ENCODE measurements at places on chromosomes 3 and 15.

- no peak for DNase-seq
Observed at GRCh38 chr3:86245360-86245759, 745.6 kb downstream of the VGLL3 start.

- DNase-seq, result no peak
Observed at GRCh38 chr15:33778852-33779251, 189.4 kb upstream of the CHRM5 start.

- DNase-seq, result peak; percentile 26
Observed at GRCh38 chr3:115092220-115092791, 54.8 kb downstream of the ZBTB20 start.

GRCh38 chr3:81270603-81271379 is 490.7 kb downstream of the GBE1 start:
- DNase-seq, result no peak

DNA sequence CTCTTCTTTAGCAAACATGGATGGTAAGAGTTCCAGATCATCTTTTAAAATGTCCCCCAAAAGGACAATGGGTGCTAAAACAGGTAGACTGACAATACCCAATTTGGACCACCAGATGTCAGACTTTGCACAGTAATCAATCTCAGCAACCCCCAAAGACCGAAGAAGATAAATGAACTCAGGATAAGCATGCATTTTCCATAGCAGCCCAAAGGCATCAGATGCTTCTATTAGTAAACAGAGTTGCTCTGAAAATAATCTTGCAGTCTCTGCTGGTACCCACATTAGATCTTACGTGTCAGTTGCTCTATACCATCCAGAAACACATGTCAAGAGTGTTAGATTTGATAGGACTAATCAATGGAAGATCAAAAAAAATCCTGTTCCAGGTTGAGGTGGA is 20.6 kb downstream of the MYH15 start:
- DNase-seq, result peak; percentile 27

DNA sequence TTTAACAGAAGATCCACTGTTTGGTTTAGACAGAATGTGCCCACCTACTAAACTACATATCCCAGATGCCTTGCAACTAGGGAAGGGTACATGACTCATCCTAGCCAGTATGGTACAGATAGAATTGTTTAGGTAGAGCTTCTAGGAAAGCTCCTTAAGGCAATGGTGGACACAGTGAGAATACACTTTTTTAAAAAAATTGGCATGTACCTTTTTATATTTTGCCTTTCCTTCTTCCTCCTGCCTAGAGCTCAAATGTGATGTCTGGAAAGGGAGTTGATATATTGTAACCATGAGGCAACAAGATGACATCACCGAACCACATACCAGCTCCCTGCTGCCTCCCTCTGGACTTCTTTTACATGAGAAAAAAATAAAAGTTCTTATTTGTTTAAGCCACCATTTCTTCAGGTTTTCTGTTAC is 14.4 kb upstream of the C3orf80 start:
- DNase-seq, result no peak

GRCh38 chr3:125160606-125161371 is 51.8 kb downstream of the SLC12A8 start:
- DNase-seq, result no peak

GRCh38 chr3:36933540-36934296 is 11.1 kb downstream of the TRANK1 start:
- no peak for DNase-seq

DNA sequence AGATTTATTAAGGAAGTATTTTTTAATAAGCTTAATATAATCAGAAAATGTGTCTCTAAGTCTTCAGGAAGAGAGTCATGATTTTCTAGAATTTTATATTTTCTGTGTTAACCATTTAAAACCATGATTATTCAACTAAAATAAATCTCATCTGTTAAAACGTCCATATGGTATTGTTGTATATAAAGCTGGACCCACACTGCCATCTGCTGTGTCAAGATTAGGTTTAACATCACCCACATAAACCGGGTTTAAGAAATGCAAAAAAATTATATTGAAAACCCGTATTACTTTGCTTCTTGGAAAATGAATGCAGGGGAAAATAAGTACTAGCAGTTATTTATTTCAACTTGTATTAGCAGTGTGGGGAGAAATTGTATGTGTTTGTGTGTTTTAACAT is 9.5 kb upstream of the CCDC66 start:
- DNase-seq, result no peak

- DNase-seq, result no peak
Observed at GRCh38 chr3:53495520-53496391, 1.3 kb downstream of the CACNA1D start.

GRCh38 chr15:61480863-61481262 is 251.8 kb upstream of the RORA start:
- DNase-seq, result no peak

GRCh38 chr3:103437883-103438282 is 1003.1 kb downstream of the ZPLD1 start:
- DNase-seq, result no peak

- no peak for DNase-seq
Observed at GRCh38 chr3:140898340-140899180, 43.1 kb upstream of the SLC25A36 start.

GRCh38 chr3:67016522-67017080 is 18.5 kb downstream of the KBTBD8 start:
- no peak for DNase-seq

- no peak for DNase-seq
Observed at GRCh38 chr3:68090571-68090970, 436.2 kb upstream of the SUCLG2 start.

DNA sequence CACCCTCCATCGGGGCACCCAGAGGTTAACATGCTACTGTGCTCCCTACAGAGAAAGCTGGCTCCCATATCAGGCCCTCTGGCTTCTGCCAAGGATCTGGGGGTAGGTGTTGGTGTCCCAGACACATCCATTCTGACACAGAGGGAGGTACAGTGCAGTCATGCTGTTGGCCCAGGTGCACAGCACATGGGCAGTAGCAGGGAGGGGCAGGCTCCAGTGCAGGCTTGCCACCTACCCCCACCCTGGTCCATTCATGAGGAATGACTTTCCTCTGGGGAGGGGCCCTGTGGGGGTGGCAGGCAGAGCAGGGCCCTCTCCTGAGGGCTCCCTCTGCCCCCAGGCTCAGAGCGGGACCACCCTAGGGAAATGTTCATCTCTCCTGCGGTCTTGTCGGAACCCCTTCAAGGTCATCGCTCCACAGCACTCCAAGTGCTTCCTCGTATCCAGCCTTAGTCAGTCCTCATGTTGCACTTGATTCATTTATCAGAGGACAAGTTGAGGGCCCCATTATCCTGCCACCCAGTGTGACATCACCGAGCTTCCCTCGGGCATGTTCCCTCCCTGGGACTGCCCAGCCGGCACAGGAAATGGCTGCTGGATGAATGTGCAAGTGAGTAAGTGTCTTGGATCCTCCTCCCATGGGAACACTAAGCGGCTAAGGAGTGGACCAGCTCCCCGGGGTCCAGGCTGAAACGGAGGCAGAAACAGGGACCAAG is 10.0 kb downstream of the DUSP7 start:
- DNase-seq, result no peak

GRCh38 chr3:111846717-111847116 is 12.3 kb upstream of the PHLDB2 start:
- no peak for DNase-seq

DNA sequence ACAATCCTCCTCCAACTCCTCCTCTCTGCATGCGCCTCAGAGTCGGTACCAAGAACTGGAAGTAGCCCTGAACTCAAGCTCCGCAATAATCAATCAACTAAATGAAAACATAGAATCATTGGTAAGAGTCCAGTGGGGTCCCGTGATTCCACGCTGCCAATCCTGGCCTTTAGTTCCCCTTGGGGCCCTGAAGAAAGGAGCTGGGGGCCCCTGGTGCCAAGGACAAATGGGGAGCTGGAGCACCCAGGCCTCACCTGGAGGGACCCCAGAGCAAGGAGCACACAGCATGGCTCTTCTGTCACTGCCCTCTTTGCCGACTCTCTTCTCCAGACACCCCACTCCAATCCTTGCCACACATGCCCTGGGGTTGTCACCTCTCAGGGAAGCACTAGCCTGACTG is 80.3 kb downstream of the ADAMTS7 start:
- no peak for DNase-seq

GRCh38 chr3:138338811-138339210 is 9.2 kb upstream of the NME9 start:
- no peak for DNase-seq

DNA sequence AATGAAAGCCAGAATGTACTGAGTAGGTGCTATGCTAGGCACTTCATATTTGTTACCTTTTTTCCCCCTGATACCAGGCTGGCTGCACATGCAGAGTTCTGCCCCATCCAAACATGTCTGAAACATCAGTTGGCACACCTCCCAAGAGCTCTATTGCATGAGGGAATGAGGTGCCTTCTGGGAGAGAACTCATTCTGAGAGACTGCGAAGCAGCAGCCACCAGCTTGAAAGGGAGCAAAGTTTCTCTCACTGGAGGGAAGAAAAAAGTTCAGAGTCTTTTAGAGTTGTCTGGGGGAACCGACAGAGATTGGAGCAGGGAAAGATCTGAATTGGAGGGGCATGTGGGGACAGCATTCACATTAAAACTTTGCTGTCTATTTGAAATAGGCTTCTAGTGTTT is 84.1 kb downstream of the AGBL1 start:
- no peak for DNase-seq

All from T-cell (primary cell).